Prostate gland (tissue), 2 donors: ENCODE measurements at places on chromosomes 2 and 18. TPM values are rescaled to one million over a fixed set of nuclear protein-coding genes. Genes with fewer than 3 reads are reported as not detected.

DNA sequence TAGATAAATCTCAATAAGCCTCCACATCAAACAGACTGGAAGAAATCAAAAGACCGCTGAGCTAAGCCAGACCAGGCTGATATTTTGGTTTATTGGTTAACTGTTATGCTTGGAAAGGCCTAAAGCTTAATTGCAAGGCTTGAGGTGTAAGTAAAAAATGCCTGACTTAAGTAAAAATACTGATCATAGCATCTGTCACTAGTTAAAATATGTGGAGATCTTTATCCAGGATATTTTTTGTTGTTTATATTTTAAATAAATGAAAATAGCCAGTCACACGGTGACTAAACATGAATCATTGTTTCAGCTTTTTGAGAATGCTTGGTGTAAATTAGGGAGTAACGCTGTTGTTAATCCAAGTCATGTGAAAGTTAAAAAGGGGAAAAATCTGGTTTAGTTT lies 127.9 kb downstream of the THADA start:
- peaks cover 2% of the 10 kb centered on the region for H3K4me1 ChIP-seq
- no peak overlapping the region for H3K27ac ChIP-seq
- no peak for DNase-seq
- no peaks in the 10 kb centered on the region for H3K27me3 ChIP-seq
- no peak overlapping the region for H3K4me3 ChIP-seq

DNA sequence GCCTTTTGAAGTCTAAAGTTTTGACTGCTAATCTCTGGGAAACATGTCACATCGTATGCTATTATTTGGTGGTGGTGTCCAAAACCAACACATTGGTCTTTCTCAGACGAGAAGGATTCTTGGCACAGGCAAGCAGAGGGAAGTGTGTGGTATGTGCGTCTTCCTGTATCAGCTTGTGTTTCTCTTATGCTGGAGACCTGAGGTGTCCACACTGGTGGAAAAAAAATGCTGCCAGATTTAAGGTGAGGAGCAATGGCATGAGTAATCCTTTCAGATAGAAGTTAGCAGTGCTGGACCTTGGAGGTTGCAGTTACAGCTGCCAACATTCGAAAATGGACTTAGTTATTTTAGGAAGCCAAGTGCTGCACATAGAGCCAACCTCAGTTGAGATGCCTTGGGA lies 11.7 kb upstream of the FHL2 start:
- peaks cover 9% of the 10 kb centered on the region for H3K4me1 ChIP-seq
- DNase-seq = peak; percentile 65
- no peak overlapping the region for H3K4me3 ChIP-seq
- H3K27ac ChIP-seq = peak overlapping the region; percentile 25

DNA sequence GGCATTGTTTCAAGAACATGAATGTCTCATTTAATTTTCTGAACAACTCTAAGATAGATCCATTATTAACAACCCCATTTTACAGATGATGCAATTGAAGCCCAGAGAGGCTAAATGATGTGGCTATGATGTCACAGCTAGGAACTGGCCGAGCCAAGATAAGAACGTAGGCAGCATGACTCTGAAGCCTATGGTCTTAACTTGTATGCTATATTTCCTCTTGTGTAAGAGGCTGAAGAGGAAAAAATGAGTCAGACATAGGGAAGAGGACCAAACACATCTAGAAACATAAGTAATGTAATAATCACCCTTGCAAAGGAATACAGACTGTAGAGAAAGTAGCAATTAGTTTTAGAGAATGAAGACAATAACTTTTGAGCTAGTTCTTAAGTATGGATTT lies 416.8 kb downstream of the FIGN start:
- H3K36me3 ChIP-seq = no peaks in the 10 kb centered on the region
- no peaks in the 10 kb centered on the region for H3K4me1 ChIP-seq
- no peak overlapping the region for H3K27ac ChIP-seq
- no peaks in the 10 kb centered on the region for H3K27me3 ChIP-seq
- no peak overlapping the region for H3K4me3 ChIP-seq

DNA sequence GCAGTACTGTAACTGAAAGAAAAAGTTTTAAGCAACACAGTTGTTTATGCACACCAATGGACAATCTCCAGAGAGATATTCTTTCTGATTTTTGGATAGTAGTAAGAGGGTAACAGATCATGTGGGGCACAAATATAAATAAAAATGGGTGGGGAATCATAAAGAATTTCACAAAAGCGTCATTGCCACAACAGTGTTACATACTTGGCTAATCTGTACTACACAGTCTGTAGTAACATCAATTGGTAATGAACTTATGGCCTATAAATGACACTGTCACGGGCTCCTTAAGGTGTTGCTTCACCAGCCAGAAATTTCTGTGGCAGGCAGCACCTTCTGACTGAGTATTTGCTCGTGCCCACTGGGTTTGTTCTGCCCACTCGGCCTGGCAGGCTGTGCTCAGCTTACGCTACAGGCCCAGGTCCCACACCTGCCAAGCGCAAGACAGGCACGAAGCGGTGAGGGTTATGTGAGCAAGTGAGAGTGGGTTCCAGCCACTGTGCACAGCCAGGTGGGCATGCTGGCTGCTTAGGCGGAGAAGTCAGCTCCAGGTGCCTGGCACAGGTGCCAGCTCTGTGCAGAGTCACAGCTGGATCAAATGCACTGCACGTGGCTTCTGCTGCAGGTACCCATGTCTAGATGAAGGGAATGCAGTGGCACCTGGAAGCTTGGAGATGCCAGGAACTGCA lies 532.5 kb upstream of the SLC39A10 start:
- no peak for DNase-seq
- H3K4me3 ChIP-seq = no peak overlapping the region
- H3K27ac ChIP-seq = no peak overlapping the region
- H3K4me1 ChIP-seq = no peaks in the 10 kb centered on the region
- no peaks in the 10 kb centered on the region for H3K27me3 ChIP-seq

DNA sequence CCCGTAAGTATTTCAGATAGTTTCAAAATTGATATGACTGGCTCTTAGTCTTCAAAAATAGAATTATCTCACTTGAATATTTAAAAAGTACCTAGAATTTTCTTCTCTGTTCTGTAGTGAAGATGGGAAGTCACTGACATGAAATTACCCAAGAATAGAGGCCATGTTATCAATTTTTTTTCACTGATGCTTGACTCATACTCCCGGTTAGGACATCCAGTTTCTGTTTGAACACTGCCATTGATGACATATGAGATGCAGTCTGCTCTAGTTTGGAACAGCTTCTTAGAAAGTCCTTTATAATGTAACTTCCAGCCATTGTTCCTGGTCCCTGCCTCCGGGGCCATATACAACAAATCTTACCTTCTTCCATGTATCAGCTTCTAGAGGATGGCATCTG lies 26.0 kb downstream of the MAP3K20 start:
- no peaks in the 10 kb centered on the region for H3K36me3 ChIP-seq
- no peaks in the 10 kb centered on the region for H3K27me3 ChIP-seq
- H3K4me3 ChIP-seq = no peak overlapping the region
- no peak overlapping the region for H3K27ac ChIP-seq
- no peak for DNase-seq

DNA sequence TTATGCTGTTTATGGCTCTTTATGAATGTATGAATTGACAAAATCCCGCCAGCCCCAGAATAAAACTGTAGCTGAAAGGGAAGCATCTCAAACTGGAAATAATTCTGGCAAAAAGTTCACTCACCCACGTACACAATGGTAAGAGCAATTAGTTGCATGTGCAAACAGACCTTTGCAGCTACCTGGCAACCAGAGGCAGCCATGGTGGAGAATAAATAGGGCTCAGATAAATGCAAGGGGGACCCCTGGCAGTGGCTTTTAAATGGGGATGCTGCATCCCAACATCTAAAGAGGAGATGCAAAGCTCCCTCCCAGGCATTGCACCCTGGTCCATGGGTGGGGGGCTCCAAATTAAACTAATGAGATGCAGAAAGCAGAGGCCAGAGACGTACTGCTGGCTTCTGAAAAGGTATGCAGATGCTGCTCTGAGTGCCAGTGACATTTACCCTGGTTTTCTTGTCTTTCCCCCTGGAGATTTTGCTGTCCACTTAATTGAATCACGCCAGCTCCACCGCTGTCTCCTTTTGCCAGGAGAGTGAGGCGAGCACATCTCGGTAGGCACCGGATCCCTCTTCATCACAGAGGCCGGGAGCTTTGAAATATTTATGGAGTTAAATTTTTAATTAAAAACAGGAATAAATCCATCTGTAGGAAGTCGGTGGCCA lies 126.6 kb upstream of the NRP2 start:
- H3K4me3 ChIP-seq = no peak overlapping the region
- DNase-seq = no peak
- H3K27ac ChIP-seq = no peak overlapping the region
- no peaks in the 10 kb centered on the region for H3K27me3 ChIP-seq
- H3K36me3 ChIP-seq = no peaks in the 10 kb centered on the region

Gene NR4A2
- 4.5 TPM for total RNA-seq

Gene TUBA3E
- total RNA-seq = 32.6 TPM

GRCh38 chr18:66727991-66728390 lies 124.1 kb upstream of the CDH19 start:
- no peak overlapping the region for H3K4me3 ChIP-seq
- no peaks in the 10 kb centered on the region for H3K27me3 ChIP-seq
- no peaks in the 10 kb centered on the region for H3K4me1 ChIP-seq
- no peak overlapping the region for H3K27ac ChIP-seq
- no peaks in the 10 kb centered on the region for H3K36me3 ChIP-seq

GRCh38 chr2:220899492-220899891 lies 672.6 kb downstream of the EPHA4 start:
- DNase-seq = no peak
- H3K4me3 ChIP-seq = no peak overlapping the region
- H3K4me1 ChIP-seq = no peaks in the 10 kb centered on the region
- H3K27me3 ChIP-seq = no peaks in the 10 kb centered on the region
- H3K36me3 ChIP-seq = no peaks in the 10 kb centered on the region

DNA sequence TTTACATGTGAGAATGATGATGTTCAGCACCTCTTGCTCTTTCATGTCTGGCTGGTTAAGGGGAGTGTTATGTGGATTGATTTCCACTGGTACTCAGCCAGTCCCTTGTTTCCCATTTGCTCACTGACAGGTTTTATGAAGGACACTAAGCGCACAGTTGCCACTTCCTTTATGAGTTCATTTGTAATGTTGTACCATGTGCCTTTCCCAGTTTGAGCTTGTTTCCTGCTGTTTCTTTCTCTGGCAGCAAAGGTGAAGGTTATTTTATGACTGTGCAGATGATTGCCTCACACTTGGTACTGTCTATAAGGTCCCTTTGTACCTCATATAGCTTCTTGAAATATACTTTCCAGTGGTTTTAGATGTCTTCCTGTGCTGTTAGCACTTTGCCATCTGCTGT lies 1700.5 kb upstream of the TMEFF2 start:
- no peaks in the 10 kb centered on the region for H3K4me1 ChIP-seq
- no peaks in the 10 kb centered on the region for H3K36me3 ChIP-seq
- no peaks in the 10 kb centered on the region for H3K27me3 ChIP-seq
- no peak for DNase-seq

GRCh38 chr2:198054299-198054698 lies 249.9 kb downstream of the PLCL1 start:
- no peak for DNase-seq
- no peaks in the 10 kb centered on the region for H3K4me1 ChIP-seq
- H3K27ac ChIP-seq = no peak overlapping the region
- H3K36me3 ChIP-seq = no peaks in the 10 kb centered on the region

DNA sequence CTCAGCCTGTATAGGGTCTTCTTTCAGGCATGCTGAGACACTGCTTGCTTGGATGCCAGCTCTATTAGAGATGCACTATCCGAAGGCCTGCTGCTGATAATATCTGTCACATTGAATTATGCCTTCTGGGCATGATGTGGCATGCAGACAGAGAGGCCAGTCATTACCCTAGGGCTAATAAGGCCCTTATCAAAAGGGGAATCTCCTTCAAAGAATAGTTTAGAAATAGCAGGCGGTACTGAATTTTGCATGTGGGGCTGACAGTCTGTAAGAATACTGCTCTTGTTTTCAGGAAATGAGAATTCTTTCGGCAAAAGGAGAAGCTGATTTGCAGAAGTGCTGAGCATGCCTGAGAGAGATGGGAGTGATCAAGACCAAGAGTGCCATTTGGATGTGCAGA lies 13.1 kb upstream of the LHCGR start:
- H3K4me3 ChIP-seq = no peak overlapping the region
- no peaks in the 10 kb centered on the region for H3K4me1 ChIP-seq
- no peaks in the 10 kb centered on the region for H3K27me3 ChIP-seq
- H3K36me3 ChIP-seq = no peaks in the 10 kb centered on the region

DNA sequence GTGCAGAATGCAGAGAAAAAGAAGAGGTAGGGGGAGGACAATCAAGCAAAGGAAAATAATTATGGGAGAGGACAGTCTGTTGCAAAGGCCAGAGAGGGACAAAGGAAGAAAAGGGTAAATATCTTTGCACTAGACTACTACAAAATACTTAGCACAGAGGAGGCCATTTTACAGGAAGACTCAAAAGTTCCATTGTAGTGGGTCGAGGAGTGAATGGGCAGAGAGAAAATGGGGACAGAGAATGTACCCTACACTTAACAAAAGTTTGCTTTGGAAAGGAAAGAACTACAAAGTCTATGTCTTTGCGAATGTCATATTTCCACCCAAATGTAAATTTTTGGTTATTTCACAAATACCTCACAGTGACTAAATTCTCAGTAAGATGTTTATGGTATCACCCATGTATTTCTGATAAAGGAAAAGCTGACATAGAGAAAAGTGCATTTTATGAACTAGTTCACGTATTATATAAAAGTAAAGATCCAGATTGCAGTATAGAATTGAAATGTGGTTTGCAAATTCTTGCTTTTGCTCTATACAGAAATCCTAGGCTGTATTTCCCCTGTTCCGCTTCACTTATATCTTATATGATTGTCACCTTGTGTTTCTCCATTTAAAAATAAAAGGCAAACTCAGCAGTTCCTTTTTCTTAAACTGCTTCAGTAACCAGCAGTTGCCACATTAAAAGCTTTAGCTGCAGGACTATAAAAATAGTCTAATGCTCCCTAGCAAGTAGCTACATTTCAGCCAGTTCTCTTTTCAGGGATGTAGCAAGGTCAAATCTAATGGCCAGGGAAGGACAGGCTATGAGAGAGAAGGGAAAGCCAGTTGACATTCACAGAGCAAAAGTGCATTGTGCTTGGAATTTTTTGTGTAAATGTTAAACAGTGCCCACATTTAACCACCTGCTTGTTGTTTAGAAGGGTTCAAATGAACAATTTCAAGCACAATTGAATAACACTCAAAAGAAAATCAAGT lies 79.7 kb upstream of the CYTIP start:
- DNase-seq = no peak
- H3K27me3 ChIP-seq = no peaks in the 10 kb centered on the region
- H3K27ac ChIP-seq = no peak overlapping the region
- H3K36me3 ChIP-seq = no peaks in the 10 kb centered on the region
- no peaks in the 10 kb centered on the region for H3K4me1 ChIP-seq
- H3K4me3 ChIP-seq = no peak overlapping the region

Gene SGPP2
- 3.3 TPM for total RNA-seq

DNA sequence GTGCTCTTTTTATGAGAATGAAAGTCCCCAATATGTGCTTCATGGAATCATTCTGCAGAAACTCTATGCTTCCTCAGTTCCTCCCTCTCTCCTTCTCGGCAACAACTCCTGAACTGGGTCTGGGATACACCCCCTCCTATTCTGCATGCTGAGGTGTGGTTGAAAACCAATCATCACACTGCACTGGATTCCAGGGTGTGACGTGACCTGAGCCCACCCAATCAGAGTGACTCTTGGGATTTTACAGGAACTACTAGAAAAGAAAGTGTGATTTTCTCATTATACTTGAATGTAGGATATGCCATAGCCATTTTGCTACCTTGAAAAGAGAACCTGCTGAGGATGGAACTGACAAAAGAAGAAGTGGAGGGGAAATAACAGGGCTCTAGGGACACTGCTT lies 36.3 kb downstream of the ACVR1 start:
- H3K36me3 ChIP-seq = no peaks in the 10 kb centered on the region
- no peak overlapping the region for H3K4me3 ChIP-seq
- no peaks in the 10 kb centered on the region for H3K27me3 ChIP-seq
